Heart left ventricle (tissue), 16 donors: ENCODE measurements at places on chromosomes 7 and 10. TPM values are rescaled to one million over a fixed set of nuclear protein-coding genes. Genes with fewer than 3 reads are reported as not detected.

DNA sequence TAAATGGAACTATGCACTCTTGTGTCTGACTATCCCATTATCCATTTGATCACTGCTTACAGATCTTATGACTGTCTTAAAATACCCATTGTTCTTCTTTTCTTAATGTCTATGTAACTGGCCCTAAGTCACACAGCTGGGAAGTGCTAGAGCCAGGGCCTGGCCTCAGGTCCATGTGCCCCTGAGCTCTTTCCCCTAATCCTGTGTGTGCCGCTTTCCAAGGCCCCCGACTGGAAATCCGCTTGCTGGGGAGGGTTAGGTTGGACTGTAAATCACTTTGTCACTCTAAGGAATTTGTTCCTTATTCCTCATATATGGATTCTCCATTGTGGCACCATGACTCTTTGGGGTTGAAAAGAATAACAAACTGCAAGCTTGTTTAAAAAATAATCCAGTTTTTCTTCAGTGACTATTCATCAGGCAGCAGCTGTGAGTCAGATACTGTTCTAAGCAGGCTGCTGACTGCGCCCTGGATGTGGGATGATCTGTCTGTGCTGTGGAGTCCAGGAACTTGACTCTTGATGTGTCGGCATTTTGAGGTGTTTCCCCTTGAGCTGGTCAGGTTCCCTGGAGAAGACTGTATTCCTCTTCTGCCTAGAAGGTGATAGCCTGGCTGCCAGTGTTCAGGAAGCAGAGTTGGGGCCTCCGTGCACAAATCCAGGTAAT, 236.3 kb downstream of the SDK1 start:
- no peak for DNase-seq
- H3K27me3 ChIP-seq = no peaks in the 10 kb centered on the region
- H3K4me1 ChIP-seq = no peaks in the 10 kb centered on the region
- no peak overlapping the region for H3K27ac ChIP-seq
- H3K36me3 ChIP-seq = no peaks in the 10 kb centered on the region
- no peak overlapping the region for H3K4me3 ChIP-seq

PNLIPRP2 gene
- not detected for total RNA-seq

KLF14 gene
- 0.14 TPM for total RNA-seq

DNA sequence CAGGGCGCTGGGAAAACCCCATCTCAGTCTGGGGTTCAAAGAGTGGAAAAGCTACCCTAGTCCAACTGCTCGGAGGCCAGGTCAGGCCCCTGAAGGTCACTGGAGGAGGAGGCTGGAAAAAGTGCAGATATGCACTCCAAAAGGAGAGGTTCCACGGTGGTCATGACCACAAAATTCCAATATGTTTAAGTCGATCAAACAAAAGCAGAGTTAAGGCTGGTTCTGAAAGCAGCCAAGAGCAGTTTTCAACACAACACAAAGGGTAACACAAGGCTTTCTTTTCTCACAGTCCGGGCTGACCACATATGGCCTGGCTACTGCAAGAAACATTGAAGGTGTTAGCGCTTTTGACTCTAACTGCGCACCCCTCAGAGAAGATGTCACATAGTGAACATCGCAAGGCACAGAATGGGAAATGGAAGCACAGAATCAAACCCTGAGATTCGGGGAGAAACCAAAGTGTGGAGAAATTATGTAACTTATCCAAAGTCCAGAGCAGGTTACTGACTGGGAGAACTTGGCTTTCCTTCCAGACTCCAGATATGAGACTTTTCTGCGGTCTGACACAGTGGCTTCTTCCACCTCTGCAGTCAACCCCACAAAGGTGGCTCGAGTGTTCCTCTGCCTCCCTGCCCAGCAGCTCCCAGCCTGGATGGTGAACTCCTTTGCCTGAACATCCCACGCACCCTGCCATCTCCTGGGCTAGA, 1.3 kb upstream of the GRB10 start:
- H3K4me1 ChIP-seq = no peaks in the 10 kb centered on the region
- DNase-seq = no peak
- no peaks in the 10 kb centered on the region for H3K27me3 ChIP-seq
- no peak overlapping the region for H3K27ac ChIP-seq
- no peak overlapping the region for H3K4me3 ChIP-seq
- no peaks in the 10 kb centered on the region for H3K36me3 ChIP-seq

DNA sequence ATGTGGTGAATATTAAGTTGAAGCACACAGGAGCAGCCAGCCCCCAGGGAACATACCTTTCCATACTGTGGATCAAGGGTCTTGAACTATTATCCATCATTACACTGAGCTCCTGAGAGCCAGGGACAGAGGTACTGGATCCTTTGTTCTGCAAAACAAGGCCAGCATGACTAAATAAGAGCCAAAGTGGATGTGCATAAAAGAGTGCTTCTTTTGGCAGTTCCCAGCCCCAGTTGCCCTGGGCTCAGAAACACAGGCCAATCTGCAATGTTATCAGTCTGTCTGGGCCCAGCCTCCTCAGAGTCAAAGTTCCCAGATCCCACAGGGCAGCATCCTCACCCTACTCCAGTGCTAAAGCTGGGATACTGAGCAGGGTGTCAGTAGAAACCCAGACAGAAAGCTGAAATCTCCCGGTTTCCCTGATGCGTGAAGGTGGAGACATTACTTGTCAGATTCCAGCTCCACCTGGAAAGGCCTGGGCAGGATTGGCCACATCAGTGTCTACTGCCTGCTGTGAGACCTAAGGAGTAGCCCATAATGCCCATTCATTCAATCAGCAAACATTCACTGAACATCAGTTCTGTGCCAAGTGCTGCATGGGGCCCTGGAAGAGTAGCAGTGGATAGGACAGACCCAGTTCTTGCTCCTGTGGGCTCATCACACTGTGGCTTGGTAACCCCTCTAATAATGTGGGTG, 342.7 kb downstream of the CXCL12 start:
- H3K4me3 ChIP-seq = no peak overlapping the region
- DNase-seq = no peak
- no peaks in the 10 kb centered on the region for H3K36me3 ChIP-seq
- H3K4me1 ChIP-seq = peaks cover 29% of the 10 kb centered on the region

- no peaks in the 10 kb centered on the region for H3K27me3 ChIP-seq
- H3K4me3 ChIP-seq = no peak overlapping the region
- DNase-seq = no peak
- peak overlapping the region; percentile 31 for H3K27ac ChIP-seq
- H3K4me1 ChIP-seq = no peaks in the 10 kb centered on the region
Observed at GRCh38 chr10:51224671-51225161, 150.4 kb downstream of the PRKG1 start.

AKR1C8 gene
- total RNA-seq = not detected

- H3K36me3 ChIP-seq = no peaks in the 10 kb centered on the region
- H3K27me3 ChIP-seq = peaks cover 8% of the 10 kb centered on the region
- DNase-seq = no peak
- H3K27ac ChIP-seq = no peak overlapping the region
Observed at GRCh38 chr7:26507108-26507987, 215.7 kb downstream of the SNX10 start.

DNA sequence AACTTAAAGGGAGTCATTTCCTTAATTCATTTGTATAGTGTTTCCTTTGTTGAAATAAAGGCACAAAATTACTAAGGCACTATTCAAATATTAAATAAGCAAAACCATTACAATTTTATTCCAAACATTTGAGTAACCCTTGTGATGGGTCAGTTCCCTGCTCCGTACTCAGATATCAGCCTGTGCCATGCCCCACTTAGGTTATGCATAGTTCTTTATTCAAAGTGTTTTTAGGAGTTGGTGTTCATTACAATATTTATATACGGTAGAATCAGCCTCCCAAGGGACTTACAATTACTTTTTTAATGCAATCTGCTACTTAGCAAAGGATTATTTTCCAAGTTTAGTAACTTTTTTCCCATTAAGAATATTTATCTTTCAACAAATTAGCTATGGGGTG, 119.3 kb upstream of the SEMA3D start:
- H3K4me1 ChIP-seq = no peaks in the 10 kb centered on the region
- H3K27ac ChIP-seq = no peak overlapping the region
- no peaks in the 10 kb centered on the region for H3K36me3 ChIP-seq
- no peaks in the 10 kb centered on the region for H3K27me3 ChIP-seq
- no peak overlapping the region for H3K4me3 ChIP-seq
- DNase-seq = no peak

DNA sequence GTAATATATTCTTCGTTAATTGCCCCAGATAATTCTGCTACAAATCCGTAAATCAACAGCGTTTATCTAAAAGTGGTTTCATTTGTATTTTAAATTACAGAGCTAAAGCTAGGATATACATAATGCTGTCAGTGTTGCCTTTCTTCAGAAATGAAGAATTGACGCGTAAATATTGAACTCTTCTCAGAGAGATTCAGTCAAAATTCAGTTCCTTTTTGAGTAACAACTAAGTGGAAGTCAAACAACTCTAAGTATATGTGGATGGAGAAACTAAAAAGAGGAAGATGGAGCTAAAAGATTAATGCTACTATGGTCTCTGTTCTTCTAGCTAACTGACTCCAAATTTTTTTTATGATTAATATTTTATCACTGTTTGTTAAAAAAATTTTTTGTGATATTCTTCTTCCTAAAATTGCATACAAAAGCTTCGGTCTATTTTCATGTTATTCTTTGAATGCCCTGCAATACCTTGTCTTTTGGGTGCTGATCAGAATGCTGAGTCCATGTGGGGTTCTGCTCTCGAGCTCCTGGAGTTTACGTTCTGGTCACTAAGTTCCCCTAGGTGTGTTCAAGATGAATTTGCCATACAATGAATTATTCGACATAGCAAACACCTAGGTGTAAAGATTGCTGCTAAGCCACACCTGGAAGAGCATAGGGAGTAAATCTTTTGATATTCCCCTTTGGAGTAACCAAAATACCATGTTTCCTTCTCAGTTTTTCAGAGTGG, 20.7 kb downstream of the MDFIC start:
- no peak overlapping the region for H3K27ac ChIP-seq
- no peaks in the 10 kb centered on the region for H3K4me1 ChIP-seq
- no peaks in the 10 kb centered on the region for H3K27me3 ChIP-seq
- H3K36me3 ChIP-seq = peaks cover 5% of the 10 kb centered on the region
- DNase-seq = no peak

CCDC201 gene
- not detected for total RNA-seq

UCN3 gene
- total RNA-seq = not detected

ANKRD2 gene
- total RNA-seq = 829 TPM

- no peak overlapping the region for H3K4me3 ChIP-seq
- no peak for DNase-seq
- H3K27ac ChIP-seq = no peak overlapping the region
- peaks cover 12% of the 10 kb centered on the region for H3K4me1 ChIP-seq
- H3K27me3 ChIP-seq = no peaks in the 10 kb centered on the region
Observed at GRCh38 chr10:24128066-24128730, 80.7 kb upstream of the KIAA1217 start.

DNA sequence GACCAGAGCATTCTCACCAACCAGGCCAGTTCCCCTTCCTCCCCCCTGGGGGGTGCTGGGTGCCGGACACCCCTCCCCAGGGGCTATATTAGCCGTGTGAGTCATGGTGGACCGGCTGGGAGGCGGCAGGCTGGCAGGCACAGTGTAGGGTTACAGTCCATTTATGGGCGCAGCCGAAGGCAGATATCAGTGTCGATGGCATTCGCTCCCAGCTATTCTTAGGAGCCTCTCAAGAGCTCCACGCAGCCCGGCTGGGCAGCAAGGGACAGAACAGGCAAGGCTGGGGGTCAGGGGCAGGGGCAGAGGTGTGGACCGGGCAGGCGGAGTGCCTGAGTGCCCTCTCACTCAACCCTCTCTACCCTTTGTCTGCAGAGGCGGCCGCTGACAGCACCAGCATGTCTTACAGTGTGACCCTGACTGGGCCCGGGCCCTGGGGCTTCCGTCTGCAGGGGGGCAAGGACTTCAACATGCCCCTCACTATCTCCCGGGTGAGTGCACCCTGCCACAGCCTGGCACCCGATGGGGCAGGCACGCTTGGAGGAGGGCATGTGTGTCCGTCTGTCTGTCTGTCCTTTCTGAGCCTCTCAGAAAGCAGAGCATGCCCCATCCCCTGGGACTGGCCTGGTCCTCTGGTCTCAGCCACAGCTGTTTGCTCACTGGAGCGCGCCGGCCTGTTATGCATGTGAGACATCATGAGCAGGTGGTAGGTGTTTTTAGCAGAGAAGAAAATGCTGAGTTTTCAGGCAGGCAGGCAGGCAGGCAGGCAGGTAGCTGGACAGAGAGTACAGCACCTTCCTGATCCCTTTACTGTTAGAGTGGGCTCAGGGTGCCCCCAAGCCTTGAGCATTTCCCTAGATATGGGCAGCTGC, at the start of gene LDB3:
LDB3 (plus strand) TSS at position 215 of the 869 bp plus-strand sequence; CDS start at position 396, 181 bp downstream.
- peak within 1 kb of the TSS; percentile 94 for H3K27ac ChIP-seq
- no peaks in the 10 kb centered on the region for H3K36me3 ChIP-seq
- H3K27me3 ChIP-seq = no peaks in the 10 kb centered on the region
- H3K4me3 ChIP-seq = peak within 1 kb of the TSS; percentile 62
- DNase-seq = peak; percentile 90

GRCh38 chr7:36448781-36449379, 59.2 kb downstream of the ANLN start:
- H3K36me3 ChIP-seq = no peaks in the 10 kb centered on the region
- H3K4me1 ChIP-seq = no peaks in the 10 kb centered on the region

MKX gene
- total RNA-seq = not detected

GRCh38 chr7:75623390-75624133, 115.2 kb downstream of the HIP1 start:
- no peak overlapping the region for H3K4me3 ChIP-seq
- no peak for DNase-seq
- H3K4me1 ChIP-seq = peaks cover 10% of the 10 kb centered on the region

IQUB gene
- 0.75 TPM for total RNA-seq

IGF2BP3 gene
- total RNA-seq = not detected

DNA sequence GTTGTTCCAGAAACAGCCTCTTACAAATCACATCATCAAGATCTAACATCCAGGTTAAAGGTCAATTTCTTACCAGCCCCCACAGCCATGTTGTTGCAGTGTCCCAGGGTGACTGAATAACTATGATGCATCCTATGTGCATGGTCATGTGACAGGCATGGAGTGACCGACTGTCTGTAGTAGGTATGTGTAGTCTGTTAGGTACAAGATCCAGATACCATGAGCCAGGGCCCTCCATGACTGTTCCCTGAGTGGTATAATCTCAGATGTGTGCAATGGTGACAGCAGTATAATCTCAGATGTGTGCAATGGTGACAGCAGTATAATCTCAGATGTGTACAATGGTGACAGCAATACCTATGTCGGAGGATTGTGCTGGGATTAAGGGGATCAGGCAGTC, 8.8 kb downstream of the CDHR3 start:
- H3K36me3 ChIP-seq = no peaks in the 10 kb centered on the region
- DNase-seq = no peak
- H3K27ac ChIP-seq = no peak overlapping the region
- H3K27me3 ChIP-seq = no peaks in the 10 kb centered on the region
- no peak overlapping the region for H3K4me3 ChIP-seq

DNA sequence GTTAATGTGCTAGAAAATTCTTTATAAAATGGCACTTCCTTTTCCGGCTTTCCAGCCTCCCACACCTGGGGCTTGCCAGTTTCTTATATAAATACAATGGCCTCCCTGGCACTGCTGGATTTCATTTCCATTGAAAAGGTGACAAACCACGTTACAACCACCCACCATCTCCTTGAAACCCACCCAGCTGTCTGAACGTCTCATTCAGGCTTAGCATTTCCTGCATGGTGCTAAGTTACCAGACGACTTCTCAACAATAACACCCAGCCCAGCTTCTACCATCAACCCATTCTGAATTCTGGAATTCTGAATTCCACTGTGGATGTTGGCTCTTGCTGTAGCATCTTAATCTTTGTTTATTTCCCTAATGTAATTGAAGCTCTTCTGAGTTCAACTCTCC, 499.8 kb upstream of the CELF2 start:
- H3K27me3 ChIP-seq = no peaks in the 10 kb centered on the region
- no peak overlapping the region for H3K27ac ChIP-seq
- no peak overlapping the region for H3K4me3 ChIP-seq

GRCh38 chr7:896346-897075, 20.2 kb downstream of the GET4 start:
- no peak overlapping the region for H3K27ac ChIP-seq
- H3K4me1 ChIP-seq = peaks cover 9% of the 10 kb centered on the region
- H3K27me3 ChIP-seq = no peaks in the 10 kb centered on the region
- no peak for DNase-seq
- no peak overlapping the region for H3K4me3 ChIP-seq
- H3K36me3 ChIP-seq = no peaks in the 10 kb centered on the region

DOCK1 gene
- 31.6 TPM for total RNA-seq
